ENCODE measurements at places on chromosomes 12 and 14. TPM values are rescaled to one million over a fixed set of nuclear protein-coding genes. Genes with fewer than 3 reads are reported as not detected.

PIWIL1 gene
- total RNA-seq: not detected

CLEC1A gene
- total RNA-seq: under 0.01 TPM

IL26 gene
- under 0.01 TPM for total RNA-seq

KRT73 gene
- total RNA-seq: not detected

GPRC5A gene
- 18.6 TPM for total RNA-seq

BORCS5 gene
- total RNA-seq: 13.8 TPM

KIF26A gene
- total RNA-seq: under 0.01 TPM

CLEC9A gene
- total RNA-seq: not detected

C12orf50 gene
- total RNA-seq: not detected

RPL10L gene
- total RNA-seq: not detected

SLC25A29 gene
- total RNA-seq: 24.2 TPM

FITM1 gene
- not detected for total RNA-seq

PDE3A gene
- 23.1 TPM for total RNA-seq

HSPA2 gene
- 2.3 TPM for total RNA-seq

SERPINA6 gene
- not detected for total RNA-seq

ZDHHC22 gene
- not detected for total RNA-seq

RHNO1 gene
- 21.9 TPM for total RNA-seq

ZFHX2 gene
- under 0.01 TPM for total RNA-seq

PMCH gene
- total RNA-seq: not detected

MYF6 gene
- total RNA-seq: not detected

LRTM2 gene
- not detected for total RNA-seq

OAS1 gene
- total RNA-seq: 2.8 TPM

MRPS35 gene
- total RNA-seq: 55.6 TPM

CYP27B1 gene
- 0.19 TPM for total RNA-seq

CLECL1 gene
- not detected for total RNA-seq

MANSC4 gene
- not detected for total RNA-seq

OSBPL8 gene
- total RNA-seq: 77.1 TPM

KSR2 gene
- not detected for total RNA-seq

ZFYVE1 gene
- total RNA-seq: 10.4 TPM

ADGRD1 gene
- total RNA-seq: 1.1 TPM

GARIN6 gene
- total RNA-seq: not detected

STON2 gene
- total RNA-seq: 0.85 TPM

ART4 gene
- 7.9 TPM for total RNA-seq

NUP37 gene
- total RNA-seq: 62.3 TPM

RHOJ gene
- 2.8 TPM for total RNA-seq

SCN8A gene
- total RNA-seq: 3.5 TPM

ARHGEF40 gene
- 30.3 TPM for total RNA-seq

AQP2 gene
- total RNA-seq: not detected

SYNDIG1L gene
- total RNA-seq: under 0.01 TPM

INHBC gene
- not detected for total RNA-seq

E2F7 gene
- total RNA-seq: 28.6 TPM

FGD4 gene
- total RNA-seq: 26.3 TPM

KRT76 gene
- total RNA-seq: not detected

RERG gene
- total RNA-seq: 1.1 TPM
